ENCODE measurements at places on chromosomes 16 and 17.
A peak's percentile ranks its signal among the peaks of the same experiment; 100 is the strongest.

- no peak for DNase-seq
- peaks cover 62% of the 10 kb centered on the region for H3K27me3 ChIP-seq
- H3K36me3 ChIP-seq: no peaks in the 10 kb centered on the region
- H3K4me1 ChIP-seq: peaks cover 5% of the 10 kb centered on the region
Measured at GRCh38 chr17:179781-180380, 1.6 kb downstream of the DOC2B start.

DNA sequence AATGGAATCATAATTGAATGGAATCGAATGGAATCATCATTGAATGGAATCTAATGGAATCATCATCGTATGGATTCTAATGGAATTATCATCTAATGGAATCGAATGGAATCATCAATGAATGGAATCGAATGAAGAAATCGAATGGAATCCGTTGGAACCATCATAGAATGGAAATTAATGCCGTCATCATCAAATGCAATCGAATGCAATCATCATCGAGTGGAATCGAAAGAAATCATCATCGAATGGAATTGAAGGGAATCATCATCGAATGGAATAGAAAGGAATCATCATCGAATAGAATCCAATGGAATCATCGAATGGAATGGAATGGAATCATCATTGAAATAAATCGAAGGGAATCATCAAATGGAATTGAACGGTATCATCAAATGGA is 217.2 kb downstream of the SHCBP1 start:
- no peaks in the 10 kb centered on the region for H3K27me3 ChIP-seq
- peaks cover 8% of the 10 kb centered on the region for H3K36me3 ChIP-seq
- no peaks in the 10 kb centered on the region for H3K4me1 ChIP-seq
- H3K4me3 ChIP-seq: no peak overlapping the region
- no peak overlapping the region for H3K27ac ChIP-seq
- no peak for DNase-seq

GRCh38 chr16:364595-365491 is 5.5 kb downstream of the MRPL28 start:
- peaks cover 10% of the 10 kb centered on the region for H3K4me1 ChIP-seq
- peaks cover 31% of the 10 kb centered on the region for H3K36me3 ChIP-seq
- H3K27ac ChIP-seq: no peak overlapping the region
- no peak overlapping the region for H3K4me3 ChIP-seq

- no peak for DNase-seq
- no peak overlapping the region for H3K4me3 ChIP-seq
- peaks cover 84% of the 10 kb centered on the region for H3K36me3 ChIP-seq
- H3K27ac ChIP-seq: peak overlapping the region; percentile 92
Measured at GRCh38 chr17:28747801-28748750, 4.3 kb downstream of the TRAF4 start.

DNA sequence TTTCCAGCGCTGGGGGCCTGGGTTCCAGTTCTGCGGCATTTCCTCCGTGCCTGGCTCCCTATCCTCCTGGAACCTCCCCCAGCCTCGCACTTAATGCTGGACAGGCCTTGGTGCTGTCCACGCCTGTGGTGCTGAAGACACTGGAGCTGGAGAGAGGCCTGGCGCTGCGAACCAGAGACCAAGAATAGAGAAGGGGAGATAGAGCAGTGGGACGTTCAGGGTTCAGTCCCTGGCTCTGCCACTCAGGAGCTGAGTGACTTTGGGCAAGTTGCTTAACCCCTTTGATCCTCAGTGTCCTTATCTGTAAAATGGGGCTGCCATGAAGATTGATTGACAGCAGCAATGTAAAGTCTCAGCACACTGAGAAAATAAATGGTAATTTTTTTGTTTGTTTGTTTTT is 11.9 kb downstream of the SBK1 start:
- no peaks in the 10 kb centered on the region for H3K27me3 ChIP-seq
- H3K27ac ChIP-seq: no peak overlapping the region
- H3K4me1 ChIP-seq: peaks cover 33% of the 10 kb centered on the region
- H3K4me3 ChIP-seq: no peak overlapping the region

GRCh38 chr16:55179852-55180585 is 144.0 kb upstream of the IRX6 start:
- DNase-seq: no peak
- H3K27me3 ChIP-seq: no peaks in the 10 kb centered on the region
- no peak overlapping the region for H3K27ac ChIP-seq

DNA sequence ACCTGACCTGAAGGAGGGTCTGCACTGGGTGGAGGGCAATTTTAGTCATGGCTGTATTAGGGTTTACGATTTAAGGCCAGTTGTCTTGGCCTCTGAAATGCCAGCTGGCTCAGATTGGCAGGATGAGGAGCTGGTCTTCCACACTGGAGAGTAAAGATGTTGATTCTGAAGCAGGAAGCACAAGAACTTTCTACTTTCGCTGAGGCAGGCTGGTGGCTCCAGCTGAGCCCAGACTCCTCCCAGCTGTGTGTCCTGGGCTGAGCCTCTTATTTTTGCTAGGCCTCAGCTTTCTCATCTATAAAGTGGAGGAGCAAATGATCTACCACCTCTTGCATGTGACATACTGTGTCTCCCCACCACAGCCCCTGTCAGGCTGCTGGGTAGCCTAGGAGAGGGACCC is 74.4 kb downstream of the MRM1 start:
- DNase-seq: no peak
- no peak overlapping the region for H3K4me3 ChIP-seq
- peak overlapping the region; percentile 52 for H3K27ac ChIP-seq
- no peaks in the 10 kb centered on the region for H3K36me3 ChIP-seq
- H3K27me3 ChIP-seq: no peaks in the 10 kb centered on the region

DNA sequence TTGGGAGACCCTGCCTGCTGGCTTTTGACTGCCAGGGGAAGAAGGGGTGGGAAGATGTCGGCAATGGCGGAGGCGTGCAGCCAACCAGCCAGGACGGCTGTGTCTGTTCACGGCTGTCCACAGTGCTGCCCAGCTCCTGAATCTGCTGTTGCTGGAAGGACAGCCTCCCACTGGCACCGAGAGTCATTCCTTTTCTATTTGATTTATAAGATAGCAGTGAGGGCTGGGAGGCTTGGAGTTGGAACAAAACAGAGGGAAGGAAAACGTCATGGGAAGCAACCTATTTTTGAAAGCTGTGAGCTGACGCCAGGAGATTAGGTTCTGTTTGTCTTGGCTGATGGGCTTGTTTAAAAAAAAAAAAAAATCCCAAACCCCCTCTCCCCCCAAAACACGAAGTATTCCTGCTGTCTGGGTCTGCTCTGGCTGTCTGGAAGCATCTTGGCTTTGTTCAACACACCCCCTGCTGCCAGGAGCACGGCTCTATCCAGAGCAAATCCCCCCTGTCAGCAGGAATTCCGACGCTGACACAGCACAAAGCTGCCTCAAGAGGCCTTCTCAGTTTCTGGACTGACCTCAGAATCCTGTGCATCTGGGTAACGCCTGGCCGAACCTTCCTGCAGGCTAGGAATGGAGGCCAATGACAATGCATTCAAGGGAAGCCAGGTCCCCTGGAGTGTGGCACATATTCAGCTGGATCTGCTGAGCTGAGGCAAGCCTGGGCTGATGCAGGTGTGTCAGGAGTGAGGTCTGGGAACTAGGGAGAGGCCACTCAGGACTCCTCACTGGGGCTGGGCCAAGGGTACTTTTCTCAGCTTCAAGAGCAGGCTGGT is 41.0 kb upstream of the SREBF1 start:
- H3K27ac ChIP-seq: no peak overlapping the region
- peaks cover 58% of the 10 kb centered on the region for H3K36me3 ChIP-seq
- DNase-seq: no peak
- H3K4me3 ChIP-seq: no peak overlapping the region
- H3K4me1 ChIP-seq: no peaks in the 10 kb centered on the region
- no peaks in the 10 kb centered on the region for H3K27me3 ChIP-seq

GRCh38 chr17:78820841-78821240 is 19.8 kb downstream of the USP36 start:
- no peak overlapping the region for H3K4me3 ChIP-seq
- peaks cover 99% of the 10 kb centered on the region for H3K36me3 ChIP-seq
- peak overlapping the region; percentile 92 for H3K27ac ChIP-seq

GRCh38 chr17:56595831-56596690 is 2.6 kb downstream of the NOG start:
- peak overlapping the region; percentile 68 for H3K4me3 ChIP-seq
- DNase-seq: peak; percentile 51
- H3K27ac ChIP-seq: peak overlapping the region; percentile 88
- peaks cover 52% of the 10 kb centered on the region for H3K4me1 ChIP-seq
- no peaks in the 10 kb centered on the region for H3K36me3 ChIP-seq

GRCh38 chr17:72474719-72475477 is 354.1 kb downstream of the SOX9 start:
- no peak for DNase-seq
- H3K4me1 ChIP-seq: no peaks in the 10 kb centered on the region
- no peak overlapping the region for H3K27ac ChIP-seq
- H3K4me3 ChIP-seq: no peak overlapping the region
- H3K36me3 ChIP-seq: no peaks in the 10 kb centered on the region
- peaks cover 44% of the 10 kb centered on the region for H3K27me3 ChIP-seq

- H3K36me3 ChIP-seq: peaks cover 85% of the 10 kb centered on the region
- H3K27ac ChIP-seq: peak overlapping the region; percentile 6
- no peak for DNase-seq
- H3K4me1 ChIP-seq: peaks cover 6% of the 10 kb centered on the region
- H3K27me3 ChIP-seq: no peaks in the 10 kb centered on the region
Measured at GRCh38 chr17:66787914-66788313, 47.0 kb upstream of the CACNG5 start.

- no peaks in the 10 kb centered on the region for H3K36me3 ChIP-seq
- no peak for DNase-seq
- H3K4me3 ChIP-seq: no peak overlapping the region
- no peaks in the 10 kb centered on the region for H3K27me3 ChIP-seq
Measured at GRCh38 chr16:72400257-72401083, 228.5 kb upstream of the PMFBP1 start.

DNA sequence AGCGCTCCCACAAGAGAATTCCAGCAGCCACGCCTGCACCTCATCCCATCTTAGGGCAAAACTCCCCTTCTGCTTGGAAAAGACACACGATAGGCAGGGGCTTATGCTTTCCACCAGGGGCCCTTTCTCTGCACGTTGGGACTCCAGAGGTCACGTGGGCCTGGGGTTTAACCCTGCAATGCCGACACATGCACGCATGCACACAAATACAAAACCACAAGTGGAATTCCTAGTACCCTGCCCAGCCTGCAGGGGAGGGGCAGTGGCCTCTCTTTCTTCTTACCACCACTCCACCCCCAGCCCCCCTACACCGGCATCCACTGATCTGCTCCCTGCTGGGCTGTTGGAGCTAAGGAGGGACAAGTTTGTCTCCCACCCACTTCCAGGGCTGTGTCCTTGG is 16.8 kb upstream of the CCDC182 start:
- H3K4me1 ChIP-seq: no peaks in the 10 kb centered on the region
- DNase-seq: no peak
- H3K27me3 ChIP-seq: no peaks in the 10 kb centered on the region
- H3K36me3 ChIP-seq: no peaks in the 10 kb centered on the region
- H3K27ac ChIP-seq: no peak overlapping the region

GRCh38 chr17:59479141-59479540 is 86.3 kb upstream of the DHX40 start:
- H3K4me3 ChIP-seq: no peak overlapping the region
- H3K27me3 ChIP-seq: peaks cover 5% of the 10 kb centered on the region
- no peak overlapping the region for H3K27ac ChIP-seq
- no peaks in the 10 kb centered on the region for H3K36me3 ChIP-seq
- peaks cover 3% of the 10 kb centered on the region for H3K4me1 ChIP-seq
- DNase-seq: no peak

DNA sequence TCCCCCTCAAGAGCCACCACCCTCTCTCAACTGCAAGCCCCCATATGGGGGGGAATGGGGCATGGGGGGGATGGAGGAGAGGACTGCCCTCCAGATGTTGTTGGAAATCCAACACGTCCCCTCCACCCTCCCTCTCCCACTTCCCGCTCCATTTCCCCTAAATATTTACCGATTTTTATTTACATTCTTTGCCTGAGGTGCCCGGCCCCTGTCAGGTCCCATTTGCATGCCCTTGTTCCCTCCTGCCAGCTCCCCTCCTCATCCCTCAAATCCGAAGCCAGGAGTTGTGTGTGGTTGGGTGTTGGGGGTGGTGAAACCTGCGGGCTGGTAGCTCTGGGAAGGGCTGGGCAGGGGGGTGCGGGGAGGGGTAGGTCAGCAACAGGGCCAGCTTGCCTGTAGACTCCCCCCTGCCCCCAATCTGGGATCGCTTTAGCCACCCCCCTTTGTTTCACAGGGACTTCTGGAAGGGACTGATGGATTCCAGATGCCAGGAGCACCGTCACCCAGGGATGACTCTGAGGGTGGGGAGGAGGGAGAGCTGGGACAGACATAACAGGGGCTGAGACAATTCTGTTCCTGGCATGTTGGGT is 39.7 kb upstream of the NGFR start:
- peaks cover 33% of the 10 kb centered on the region for H3K27me3 ChIP-seq
- no peak overlapping the region for H3K4me3 ChIP-seq
- H3K4me1 ChIP-seq: peaks cover 6% of the 10 kb centered on the region
- H3K27ac ChIP-seq: no peak overlapping the region
- H3K36me3 ChIP-seq: no peaks in the 10 kb centered on the region
- no peak for DNase-seq

- no peak overlapping the region for H3K4me3 ChIP-seq
- H3K27me3 ChIP-seq: no peaks in the 10 kb centered on the region
- H3K27ac ChIP-seq: no peak overlapping the region
- H3K4me1 ChIP-seq: peaks cover 14% of the 10 kb centered on the region
Measured at GRCh38 chr16:68839831-68840230, 3.5 kb upstream of the TANGO6 start.

GRCh38 chr16:16154281-16154951 is 68.9 kb downstream of the ABCC6 start:
- no peak overlapping the region for H3K27ac ChIP-seq
- H3K4me1 ChIP-seq: no peaks in the 10 kb centered on the region
- H3K36me3 ChIP-seq: no peaks in the 10 kb centered on the region
- H3K27me3 ChIP-seq: no peaks in the 10 kb centered on the region

DNA sequence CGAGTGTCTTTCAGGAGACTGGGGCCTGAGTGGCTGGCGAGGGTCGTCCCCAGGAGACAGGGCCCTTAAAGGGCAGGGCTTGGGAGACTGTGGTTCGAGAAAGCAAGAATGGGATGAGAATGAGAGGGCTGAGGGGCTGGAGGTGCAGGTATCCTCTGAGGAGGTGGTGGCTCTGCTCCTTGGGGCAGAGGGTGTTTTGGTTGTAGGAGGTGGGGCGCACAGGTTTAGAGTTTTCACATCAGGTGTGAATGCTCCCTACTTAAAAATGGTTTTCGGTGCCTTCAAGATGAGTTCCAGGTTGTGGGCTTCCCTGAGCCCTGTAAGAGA is 430 bp downstream of the BCAS3 start:
- H3K4me3 ChIP-seq: peak overlapping the region; percentile 98
- peak overlapping the region; percentile 98 for H3K27ac ChIP-seq
- peaks cover 12% of the 10 kb centered on the region for H3K36me3 ChIP-seq
- no peak for DNase-seq
- no peaks in the 10 kb centered on the region for H3K27me3 ChIP-seq
